ENCODE measurements at places on chromosomes 11 and 22.
A peak's percentile ranks its signal among the peaks of the same experiment; 100 is the strongest.

GRCh38 chr22:43118024-43118849, 7.7 kb downstream of the BIK start:
- no peak for DNase-seq

- no peak for DNase-seq
Observed at GRCh38 chr11:28539239-28540030, 431.2 kb downstream of the METTL15 start.

- no peak for DNase-seq
Observed at GRCh38 chr22:40204321-40205116, 26.8 kb downstream of the TNRC6B start.

GRCh38 chr11:125390946-125391345, 105.1 kb downstream of the FEZ1 start:
- DNase-seq: no peak

DNA sequence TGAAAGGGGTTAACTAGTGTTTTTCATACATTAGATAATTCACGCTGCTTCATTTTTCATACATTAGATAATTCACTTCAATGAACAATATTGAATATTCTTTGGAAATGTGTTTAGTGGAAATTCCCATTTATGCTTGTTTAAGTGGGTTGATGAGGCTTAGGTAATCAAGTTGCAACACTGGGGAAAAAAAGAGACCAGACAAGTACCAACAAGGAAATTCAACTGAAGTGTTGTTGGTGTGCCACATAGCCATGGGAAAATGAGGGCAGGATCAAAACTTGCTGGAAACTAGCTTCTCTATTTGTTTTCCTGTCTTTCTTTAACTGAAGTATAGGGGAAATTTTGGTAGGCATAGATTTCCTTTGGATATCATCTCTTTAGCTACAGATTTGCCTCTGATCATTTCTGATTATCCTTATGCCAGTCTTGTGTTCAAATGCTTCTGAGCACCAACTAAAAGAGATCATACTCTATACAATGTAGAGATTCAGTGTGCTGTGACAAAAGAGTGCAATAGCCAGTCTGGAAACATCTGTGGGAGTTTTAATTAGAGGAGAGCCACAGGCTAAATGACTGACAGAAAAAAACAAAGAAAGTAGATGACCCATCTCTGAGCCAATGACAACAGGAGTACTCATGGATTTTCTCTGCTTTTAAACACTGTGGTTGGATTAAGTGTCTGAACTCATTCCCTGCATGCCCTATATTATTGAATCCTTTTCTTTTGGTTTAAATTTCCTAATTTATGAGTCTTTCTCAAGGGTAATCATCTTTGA, 67.6 kb upstream of the CTSC start:
- no peak for DNase-seq

GRCh38 chr11:67045314-67045713, 11.3 kb upstream of the RHOD start:
- peak; percentile 76 for DNase-seq

DNA sequence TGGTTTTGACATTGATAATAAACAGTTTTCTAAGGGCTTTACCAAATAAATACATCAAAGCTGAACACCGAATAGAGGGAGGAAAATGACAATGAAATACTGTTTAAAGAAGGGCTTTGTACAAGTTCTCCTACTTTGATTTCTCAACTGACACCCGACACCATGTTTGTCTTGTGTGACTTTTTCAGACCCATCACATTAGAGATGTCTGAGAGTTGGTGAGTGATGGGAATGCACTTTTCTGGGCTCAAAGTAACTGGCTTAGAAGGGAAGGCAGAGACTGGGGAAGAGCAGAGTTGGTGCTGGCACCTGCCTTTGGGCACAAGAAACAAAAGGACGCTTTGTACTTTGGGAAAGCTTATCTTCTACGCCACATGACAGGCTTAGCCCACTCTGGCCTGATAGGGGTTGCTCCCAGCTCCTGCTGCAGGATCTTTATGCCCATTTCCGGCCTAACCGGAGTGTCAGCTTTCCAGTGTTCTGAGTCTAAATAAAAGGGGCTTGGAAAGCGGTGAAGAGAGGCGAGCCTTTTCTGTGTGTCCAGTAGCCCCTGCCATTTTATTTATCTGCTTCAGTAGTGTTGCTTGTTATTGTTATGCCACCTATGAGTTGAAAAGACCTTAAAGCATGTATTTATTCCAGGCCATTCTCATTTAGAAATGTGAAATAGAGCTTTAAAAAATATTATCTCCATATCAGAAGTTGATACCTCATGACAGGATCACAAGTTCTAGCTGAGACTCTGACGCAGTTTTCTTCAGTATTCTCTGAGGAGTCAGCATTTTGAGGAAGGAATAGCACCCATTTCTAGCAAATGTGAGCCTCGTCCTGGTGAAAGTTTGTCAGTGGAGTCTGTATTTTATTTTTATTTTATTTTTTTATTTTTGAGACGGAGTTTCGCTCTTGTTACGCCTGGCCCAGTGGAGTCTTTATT, 24.2 kb downstream of the KREMEN1 start:
- DNase-seq: no peak

DNA sequence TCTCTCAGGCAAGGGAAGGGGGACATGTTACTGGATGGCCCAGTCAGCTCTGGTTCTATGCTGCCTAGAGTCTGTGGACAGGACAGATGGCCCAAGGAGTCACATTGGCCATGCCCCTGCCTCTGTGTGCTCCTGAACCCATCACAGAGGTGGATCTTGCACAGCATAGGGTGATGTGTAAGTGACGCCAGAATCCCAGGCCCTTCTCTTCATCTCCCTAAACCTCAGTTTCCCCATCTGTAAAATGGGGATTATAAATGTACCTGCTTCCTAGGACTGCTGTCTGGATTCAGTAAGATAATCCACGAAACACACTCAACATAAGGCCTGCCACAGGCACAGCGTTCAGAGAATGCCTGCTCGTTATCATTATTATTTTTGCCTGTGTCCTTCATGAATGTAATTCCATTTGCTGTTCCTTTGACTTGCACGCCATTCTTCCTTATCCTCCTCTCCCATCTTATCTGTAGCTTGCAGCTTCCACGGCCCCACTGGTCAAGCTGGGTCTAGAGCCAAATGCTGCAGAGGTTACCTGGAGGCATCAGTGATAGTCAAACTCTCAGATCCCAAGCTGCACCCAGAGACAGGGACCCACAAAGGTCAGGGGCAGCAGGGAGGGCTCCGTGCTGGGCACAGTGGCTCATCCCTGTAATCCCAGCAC, 207.0 kb downstream of the MN1 start:
- DNase-seq: no peak

DNA sequence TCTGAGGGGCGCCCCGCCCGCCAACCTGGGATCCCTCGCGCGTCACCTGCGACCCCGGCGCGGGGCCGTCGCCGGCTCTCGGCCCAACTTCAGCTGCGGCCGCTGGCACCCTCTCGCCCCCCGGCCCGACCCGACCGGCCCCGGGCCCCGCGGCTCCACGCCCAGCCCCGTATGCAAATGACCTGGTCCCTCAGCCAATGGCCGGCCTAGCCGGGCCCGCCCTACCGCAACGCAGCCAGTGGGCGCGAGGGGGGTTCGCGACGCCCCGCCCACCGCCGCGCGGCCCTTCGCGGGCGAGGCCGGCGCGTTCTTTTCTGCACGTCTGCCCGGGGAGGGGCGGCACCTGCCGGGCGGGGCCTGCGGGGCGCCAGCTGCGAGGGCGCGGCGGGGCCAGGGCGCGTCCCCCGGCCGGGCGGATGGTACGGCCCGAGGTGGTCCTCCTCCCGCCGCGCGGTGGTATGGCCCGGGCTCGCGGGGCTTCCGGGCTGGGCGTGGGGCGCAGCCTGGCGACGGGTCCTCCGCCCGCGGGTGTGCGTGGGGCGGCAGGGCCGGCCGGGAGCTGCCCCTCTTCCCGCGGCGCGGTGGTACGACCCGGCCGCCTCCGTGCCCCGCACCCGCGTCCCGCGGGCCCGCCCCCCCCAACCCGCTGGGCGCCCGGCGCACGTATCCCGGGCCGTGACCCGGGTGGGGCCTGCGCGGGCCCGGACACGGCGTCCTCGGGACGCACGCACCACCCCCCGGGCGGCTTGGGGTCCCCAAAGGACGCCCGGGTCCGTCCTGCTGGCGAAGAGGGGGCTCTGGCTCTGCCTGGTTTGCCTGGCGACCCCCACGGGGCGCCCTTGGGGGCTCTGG, 7.7 kb upstream of the PHRF1 start:
- peak; percentile 10 for DNase-seq

DNA sequence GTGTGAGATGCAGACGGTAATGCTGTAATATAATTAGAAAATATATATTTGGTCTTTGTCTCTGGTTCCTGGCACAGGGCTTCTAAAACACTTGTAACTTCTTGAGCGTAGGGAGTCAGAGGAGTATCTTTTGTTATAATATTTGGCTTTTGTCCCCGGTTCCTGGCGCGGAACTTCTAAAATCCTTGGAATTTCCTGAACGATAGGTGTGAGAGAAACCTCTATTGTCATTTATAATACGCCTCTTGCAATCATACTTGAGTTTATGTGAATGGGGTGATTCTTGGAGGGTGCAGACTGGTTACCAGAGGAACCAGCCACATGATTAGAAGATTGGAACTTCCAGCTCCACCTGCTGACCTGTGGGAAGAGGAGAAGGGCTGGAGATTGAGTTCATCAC, 54.1 kb upstream of the ZBED5 start:
- no peak for DNase-seq

GRCh38 chr22:32411829-32412592, at the start of gene RTCB:
TSS of gene RTCB (minus strand) at chr22:32412247. CDS start at chr22:32412156, 91 bp downstream.
- DNase-seq: peak; percentile 72

DNA sequence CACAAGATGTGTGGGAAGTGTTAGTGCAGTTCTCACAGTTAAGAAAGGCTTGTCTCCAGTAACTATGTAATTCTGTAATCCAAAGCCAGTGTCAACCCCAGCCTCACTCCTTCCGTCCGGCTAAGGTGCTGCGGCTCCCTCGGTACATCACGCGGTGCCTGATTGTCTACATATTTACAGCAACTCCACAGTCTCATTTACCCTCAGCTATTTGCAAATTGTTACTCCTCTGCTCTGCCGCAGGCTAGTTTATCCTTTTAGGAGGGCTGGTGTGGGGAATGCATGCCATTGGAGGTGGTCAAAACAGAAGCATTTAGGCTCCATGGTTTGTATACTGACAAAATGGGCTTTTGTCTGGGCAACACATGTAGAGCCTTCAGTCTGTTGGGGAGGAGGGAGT, 358.3 kb downstream of the METTL15 start:
- no peak for DNase-seq

DNA sequence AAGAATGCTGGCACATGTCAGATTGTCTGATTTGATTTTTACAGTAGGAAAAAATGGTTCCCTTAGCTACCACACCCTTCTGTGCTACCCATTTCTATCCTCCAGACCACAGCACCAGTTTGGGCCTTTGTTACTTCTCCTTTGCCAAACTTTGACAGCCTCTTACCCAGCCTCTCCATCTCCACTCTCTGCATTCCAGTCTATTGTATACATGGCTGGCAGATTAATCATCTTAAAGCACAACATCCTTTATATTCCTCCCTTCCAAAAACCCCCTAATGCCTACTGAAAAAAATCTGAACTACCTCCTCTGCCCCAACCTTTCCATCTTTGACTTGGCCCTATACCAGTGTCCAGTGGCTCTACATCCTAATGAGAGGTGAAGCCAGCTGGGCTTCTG, 10.8 kb upstream of the PANX1 start:
- DNase-seq: no peak

DNA sequence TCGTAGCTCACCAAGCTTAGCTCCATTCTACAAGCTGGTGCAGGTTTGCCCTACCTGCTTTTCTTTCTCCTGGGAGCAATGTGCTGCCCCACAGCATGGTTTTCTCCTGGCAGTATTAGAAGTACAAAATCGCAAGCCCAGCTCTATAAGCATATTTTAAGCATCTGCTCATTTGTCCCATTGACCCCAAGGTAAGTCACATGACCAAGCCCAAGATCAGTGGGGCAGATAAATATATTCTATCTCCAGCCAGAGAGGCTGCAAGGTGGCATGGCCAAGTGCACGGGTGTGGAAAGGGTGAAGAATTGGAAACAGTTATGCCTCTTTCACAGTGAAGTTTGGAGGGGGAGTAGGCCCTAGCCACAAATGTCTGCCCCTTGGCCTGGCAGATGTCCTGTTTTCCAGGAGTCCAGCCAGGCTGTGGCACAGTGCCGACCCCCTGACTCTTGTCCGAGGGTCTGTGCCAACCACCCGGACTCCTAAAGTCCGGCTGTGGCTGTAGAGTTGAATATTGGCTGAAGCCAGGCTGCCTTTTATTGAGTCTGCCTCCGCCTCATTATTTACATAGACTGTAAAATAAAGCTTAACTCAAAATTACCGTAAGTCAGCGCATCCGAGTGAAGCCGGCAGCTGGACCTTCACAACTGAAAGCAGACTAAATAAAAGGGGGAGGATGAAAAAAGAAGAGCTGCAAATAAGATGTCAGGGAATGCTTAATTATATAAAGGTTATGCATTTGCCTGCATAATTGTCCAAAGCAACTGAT, 165.7 kb downstream of the COMMD9 start:
- DNase-seq: no peak

- DNase-seq: no peak
Observed at GRCh38 chr22:48218889-48219420, 1456.5 kb downstream of the TBC1D22A start.

DNA sequence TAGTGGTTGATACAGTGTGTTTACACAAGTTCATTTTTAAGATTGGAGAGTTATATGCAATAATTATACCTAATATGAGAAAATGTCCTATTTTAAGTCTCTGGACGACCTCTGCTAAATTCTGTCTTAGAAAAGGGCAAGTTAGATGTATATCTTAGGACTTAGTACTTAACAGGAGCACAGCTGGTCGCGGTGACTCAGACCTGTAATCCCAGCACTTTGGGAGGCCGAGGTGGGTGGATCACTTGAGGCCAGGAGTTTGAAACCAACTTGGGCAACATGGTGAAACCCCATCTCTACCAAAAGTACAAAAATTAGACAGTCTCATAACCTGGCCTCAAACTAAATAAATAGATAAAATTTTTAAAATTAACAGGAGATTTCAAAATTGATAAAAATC, 27.2 kb downstream of the BSX start:
- no peak for DNase-seq

GRCh38 chr11:76209973-76210930, 4.0 kb upstream of the WNT11 start:
- peak; percentile 10 for DNase-seq

DNA sequence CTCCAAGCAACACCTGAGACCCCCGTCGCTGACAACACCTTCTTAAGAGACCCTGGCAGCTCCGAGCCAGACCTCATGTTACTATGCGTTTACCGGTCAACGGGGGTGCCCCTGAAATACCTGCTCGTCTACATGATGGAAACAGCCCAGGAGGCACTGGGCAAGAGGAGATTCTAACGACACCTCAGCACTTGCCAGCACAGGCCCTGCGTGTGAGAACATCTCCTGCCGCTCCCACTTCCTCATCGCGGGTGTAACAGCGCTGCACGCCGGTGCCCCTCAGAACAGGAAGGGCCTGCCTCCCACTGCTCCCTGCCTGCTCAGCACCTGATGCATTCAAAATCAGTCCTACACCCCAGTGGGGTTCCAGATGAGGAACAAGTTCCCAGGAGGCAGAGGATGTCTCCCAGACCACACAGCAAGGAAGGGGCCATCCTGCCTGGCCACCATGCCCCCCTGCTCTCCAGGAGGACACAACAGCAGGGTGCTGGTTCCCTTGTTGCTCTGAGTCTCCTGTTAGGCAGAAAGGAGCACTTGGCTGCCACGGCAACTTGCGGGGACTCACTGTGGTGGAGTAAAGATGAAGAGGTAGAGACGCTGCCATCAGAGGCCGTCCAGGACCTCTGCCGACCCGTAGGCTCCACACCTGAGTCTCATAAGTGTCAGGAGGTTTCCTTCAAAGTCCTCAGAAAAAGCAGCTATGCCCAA, 2.1 kb downstream of the TOLLIP start:
- DNase-seq: no peak

- no peak for DNase-seq
Observed at GRCh38 chr11:102429691-102430090, 22.9 kb downstream of the TMEM123 start.

- no peak for DNase-seq
Observed at GRCh38 chr22:27662359-27663301, 138.9 kb downstream of the MN1 start.
